Stimulated activated CD4-positive, alpha-beta T cell treated with anti-CD3 and anti-CD28 coated beads, Interleukin-4, amount 100 ng/mL, for 4 hours (primary cell): ENCODE measurements at places on chromosomes 5 and 9.

DNA sequence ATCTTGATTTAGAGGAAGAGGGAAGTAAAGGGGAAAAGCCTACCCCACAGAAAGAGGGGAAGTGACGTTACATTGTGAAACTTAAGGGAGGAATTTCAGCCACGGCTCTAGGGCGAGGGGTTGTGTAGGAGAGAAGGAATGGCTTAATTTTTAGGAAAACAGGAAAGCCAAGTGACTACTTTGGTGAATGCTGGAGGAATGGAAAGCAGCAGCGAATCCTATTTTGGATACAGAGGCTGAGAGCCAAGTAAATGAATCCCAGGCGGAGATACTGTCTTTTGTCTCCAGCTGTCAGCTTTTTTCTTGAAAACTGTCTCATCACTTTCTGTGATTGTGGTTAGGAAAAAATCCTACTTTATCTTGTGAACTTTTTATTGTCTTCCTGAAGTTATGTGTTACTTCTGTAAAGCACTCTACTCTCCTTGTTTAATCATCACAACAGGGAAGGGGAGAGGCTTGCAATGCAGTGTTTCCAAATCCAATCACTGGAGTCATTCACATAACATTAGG, 188.4 kb downstream of the TSSK1B start:
- no peak for DNase-seq

DNA sequence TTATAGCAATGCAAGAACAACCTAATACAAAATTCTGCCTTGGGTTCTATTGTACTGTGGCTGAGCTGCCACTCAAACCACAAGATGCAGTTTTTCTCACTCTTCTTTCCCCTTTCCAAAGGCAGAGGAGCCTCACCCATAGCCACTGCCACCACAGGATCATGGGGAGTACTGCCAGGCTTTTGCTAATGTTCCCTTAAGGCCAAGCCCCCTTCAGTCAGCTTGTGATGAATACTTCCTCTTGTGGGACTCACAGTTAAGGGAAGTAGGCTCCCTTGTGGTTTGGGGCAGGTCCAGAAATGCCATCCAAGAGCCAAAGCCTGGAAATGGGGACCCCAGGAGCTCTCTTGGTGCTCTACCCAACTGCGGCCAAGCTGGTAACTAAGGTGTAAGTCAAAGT, 258.7 kb downstream of the SPATA31D1 start:
- no peak for DNase-seq

DNA sequence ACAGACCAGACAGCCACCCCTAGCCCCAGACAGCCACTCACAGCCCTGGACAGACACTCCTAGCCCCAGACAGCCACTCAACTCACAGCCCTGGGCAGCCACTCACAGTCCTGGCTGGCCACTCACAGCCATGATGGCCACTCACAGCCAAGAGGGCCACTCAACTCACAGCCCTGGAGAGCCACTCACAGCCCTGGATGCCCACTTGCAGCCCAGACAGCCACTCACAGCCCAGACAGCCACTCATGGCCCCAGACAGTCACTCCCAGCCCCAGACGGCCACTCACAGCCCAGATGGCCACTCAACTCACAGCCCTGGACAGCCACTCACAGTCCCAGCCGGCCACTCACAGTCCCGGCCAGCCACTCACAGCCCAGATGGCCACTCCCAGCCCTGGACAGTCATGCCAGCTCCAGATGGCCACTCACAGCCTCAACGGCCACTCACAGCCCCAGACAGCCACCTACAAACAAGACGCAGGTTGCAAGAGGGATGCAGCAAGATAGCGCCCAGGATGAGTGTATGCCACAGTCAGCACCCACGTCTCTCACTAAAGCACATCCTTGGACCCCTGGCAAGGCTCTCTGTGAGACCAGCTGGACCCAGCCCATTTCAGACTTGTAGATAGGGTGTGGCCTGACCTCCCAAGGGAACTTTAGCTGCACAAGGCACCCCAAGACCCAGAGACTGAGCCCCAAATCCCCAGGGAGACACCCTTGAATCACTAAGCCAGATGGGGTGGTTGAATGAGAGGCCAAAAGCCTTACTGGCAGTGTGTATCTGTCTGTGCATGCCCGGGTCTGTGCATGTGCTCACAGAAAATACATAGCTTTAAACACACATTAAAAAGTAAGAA, 22.4 kb downstream of the ZDHHC11B start:
- DNase-seq: peak; percentile 5

GRCh38 chr5:124675931-124676846, 70.2 kb downstream of the ZNF608 start:
- no peak for DNase-seq

DNA sequence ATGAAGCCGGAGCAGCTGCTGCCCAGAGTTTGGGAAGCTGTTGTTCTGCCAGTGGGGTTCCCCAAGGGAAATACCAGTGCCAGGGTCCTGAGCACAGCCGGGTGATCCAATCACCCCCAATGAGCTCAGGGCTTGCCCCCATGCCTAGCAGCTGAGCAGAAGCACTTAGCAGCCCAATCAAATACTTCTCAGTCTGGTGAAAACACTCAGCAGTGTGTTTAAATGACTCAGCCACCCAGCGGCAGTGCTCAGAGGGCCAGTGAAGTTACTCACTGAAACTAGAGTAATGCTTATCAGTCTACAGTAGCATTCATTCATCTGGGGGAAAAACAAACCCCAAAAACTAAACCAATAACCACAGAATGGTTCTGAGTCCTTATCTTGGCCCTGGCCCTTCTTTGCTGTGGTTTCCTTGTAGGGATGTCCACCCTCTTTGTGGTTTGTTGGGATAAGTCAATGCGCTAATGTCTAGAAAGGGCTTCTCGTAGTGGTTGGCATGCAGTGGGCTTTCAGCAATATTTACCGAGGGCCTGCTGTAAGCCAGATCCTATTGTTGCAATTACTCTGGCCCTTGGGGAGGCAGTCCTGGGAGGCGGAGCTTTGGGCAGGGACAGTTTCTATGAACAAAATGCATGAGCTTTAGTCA, 43.1 kb downstream of the LHX2 start:
- DNase-seq: no peak

DNA sequence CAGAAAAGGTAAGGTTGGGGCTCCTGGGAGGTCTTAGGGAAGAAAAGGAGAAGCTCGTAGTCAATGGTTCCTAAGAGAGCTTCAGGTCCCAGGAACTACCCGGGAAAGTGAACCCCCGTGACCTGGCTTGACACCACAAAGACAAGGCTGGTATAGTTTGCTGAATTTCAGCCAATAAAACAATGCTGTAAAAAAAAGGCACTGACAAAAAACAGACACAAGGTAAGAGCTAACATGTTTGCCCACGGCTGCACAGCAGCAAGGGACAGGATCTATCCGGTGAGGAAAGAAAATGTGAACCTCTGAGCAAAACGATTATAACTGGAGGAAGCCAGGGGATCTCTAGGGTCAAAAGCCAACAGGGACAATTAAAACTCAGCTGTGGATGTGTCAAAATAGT, 17.1 kb downstream of the SLIT3 start:
- DNase-seq: no peak

- DNase-seq: no peak
These were observed 95.2 kb downstream of the MVB12B start for GRCh38 chr9:126421567-126422428.

- no peak for DNase-seq
These were observed 42.5 kb downstream of the SCAI start for GRCh38 chr9:125100822-125101221.

DNA sequence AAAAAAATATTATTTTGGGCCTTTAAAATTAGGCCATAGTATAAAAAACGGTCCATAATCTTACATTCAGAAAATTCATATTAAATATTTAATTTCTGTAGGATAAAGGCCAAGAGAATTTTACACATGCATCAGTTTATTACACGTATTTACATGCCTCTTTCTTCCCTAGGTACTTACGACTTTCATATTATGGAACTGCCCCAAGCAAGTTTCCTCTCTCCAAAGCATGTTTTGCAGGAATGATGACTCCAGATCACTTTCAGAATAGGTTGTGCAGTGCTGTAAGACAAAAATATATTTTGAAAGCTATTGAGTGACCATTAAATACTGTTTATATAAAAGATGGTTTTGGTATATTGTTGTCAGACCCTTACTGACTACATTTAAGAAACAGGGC, 61.8 kb downstream of the WDR36 start:
- DNase-seq: no peak

DNA sequence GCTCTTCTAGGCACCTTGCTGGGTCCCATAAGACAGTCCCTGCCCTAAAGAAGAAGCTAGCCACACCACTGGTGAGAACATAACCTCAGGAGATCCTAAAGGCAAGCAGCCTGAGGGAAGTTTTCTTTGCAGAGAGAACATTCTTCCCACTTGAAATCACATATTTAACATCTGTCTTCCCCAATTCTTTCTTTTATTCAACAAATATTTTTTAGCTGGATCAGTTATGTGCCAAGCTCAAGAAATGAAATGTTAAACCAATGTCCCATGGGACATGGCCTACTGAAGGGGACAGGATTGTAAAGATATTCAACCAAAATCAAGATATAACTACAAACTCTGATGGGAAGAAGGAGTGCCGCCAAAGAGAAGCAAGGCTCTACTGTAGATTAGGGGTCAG, 36.5 kb downstream of the FOXI1 start:
- no peak for DNase-seq

- no peak for DNase-seq
These were observed 20.3 kb upstream of the SH3RF2 start for GRCh38 chr5:145915970-145916638.

DNA sequence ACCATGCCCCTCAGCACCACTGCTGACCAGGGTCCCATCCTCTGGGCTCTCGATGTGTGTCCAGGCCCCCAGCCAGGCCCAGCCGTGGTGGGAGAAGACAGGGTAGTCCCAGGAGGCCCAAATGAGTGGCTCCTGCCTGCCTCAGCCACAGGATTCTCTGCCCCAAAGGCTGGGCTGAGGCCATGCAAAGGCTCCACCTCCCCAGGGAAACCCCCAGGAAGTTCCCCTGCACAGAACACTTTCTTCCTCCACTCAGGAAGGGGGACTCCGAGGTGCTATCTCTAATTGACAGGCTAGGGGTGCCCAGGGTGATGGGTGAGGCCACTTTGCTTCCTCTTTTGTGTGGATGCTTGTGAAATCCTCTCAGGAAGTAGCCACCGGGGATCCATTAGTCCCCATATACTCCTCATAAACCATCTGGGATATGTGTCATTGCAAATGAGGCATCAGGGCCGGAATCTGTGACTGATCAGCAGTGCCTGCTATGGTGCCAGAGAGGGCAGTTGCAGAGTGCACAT, 23.1 kb upstream of the TDRD7 start:
- DNase-seq: no peak

GRCh38 chr5:67037171-67037570, 159.4 kb downstream of the CD180 start:
- DNase-seq: no peak

- DNase-seq: no peak
These were observed 2.1 kb upstream of the PSIP1 start for GRCh38 chr9:15512889-15513288.

GRCh38 chr5:160649304-160649703, 202.7 kb downstream of the ATP10B start:
- DNase-seq: no peak

DNA sequence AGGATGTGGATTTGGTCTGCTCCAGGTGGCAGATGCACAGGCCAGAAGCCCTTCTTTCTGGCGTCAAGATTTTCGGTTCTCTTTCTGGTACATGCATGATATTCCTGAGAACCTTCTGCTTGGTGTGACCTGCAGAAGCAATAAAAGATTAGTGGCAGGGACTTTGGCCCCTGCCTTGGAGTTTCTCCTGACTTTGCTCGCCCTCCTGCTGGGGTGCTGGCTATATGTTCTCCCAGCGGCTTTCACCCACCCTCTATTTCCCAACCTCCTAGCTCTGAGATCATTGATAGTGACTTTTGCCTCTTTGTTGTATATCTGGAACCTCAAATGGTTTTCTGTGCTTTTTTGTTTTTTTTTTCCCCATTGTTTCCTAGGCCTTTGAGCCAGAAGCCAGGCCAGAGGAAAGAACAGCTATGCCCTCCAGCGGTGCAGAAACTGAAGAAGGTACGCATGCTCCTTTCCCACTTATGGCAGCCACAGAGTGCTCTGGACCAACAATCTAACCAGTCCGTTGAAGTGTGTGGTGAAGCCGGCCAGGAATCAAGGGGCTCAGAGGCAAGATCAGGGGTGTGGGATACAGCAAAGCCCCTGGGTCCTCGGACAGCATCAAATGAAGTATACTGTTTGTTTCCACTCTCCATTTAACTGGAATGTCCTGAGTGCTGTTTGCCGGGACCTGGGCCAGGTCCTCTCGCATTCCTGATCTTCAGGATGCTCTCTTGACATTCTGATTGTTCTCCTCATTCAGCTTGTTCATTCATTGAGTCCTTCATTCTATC, 154.5 kb downstream of the ARHGEF28 start:
- no peak for DNase-seq

DNA sequence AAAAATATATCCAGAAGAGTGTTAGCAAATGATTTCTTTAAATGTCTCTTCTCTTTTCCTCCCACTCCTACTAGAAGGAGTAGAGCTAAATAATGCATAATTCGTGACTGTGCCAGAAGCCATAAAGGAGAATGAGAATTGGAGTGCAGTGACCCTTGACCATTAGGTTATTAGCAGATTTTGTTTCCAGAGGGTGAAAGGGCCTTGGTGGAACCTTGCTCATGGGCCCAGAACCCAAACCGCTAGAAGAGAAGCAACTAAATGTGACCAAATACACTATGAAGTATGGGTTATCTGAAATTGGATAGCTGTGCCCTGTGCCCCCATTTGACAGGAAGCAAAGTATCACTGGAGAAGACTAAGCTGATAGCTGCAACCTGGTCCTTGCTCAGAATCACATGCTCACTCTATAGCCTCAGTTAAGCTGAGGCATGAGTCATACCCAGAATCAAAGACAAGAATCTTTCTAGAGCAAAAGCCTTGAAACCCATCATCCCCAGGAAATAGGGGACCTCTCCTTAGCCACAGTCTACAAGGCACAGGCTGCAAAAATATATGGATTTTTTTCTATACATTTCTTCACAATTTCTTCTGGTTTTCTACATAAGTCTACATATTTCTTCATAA, 36.3 kb downstream of the CAPSL start:
- DNase-seq: peak; percentile 25

DNA sequence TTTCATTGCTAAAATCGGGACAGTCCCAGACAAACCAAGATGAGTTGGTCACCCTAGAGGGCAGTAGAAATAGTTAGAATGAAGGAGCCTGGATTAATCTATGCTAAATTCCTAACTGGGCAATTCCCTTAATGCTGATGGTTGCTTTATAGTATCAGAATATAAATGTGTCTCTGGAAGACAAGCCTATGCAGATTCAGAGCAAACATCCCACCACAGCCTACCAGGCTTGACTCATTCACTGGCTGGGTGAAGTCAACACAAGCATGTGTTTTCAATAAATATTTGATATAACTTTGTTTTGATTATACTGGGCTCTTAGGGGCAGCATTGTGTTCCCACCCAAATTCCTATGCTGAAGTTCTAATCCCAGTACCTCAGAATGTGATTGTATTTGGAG, 79.3 kb downstream of the RMI1 start:
- DNase-seq: no peak

- no peak for DNase-seq
These were observed 27.8 kb downstream of the ROPN1L start for GRCh38 chr5:10469253-10470050.

- no peak for DNase-seq
These were observed 28.0 kb downstream of the TLE1 start for GRCh38 chr9:81661339-81661738.

- DNase-seq: no peak
These were observed 118.9 kb downstream of the LHX2 start for GRCh38 chr9:124130277-124131075.
